ENCODE measurements at places on chromosomes 1 and 21.

GRCh38 chr1:98854137-98854536 is 150.5 kb downstream of the PLPPR5 start:
- DNase-seq: no peak

GRCh38 chr1:235473806-235474205 is 30.4 kb downstream of the B3GALNT2 start:
- no peak for DNase-seq

DNA sequence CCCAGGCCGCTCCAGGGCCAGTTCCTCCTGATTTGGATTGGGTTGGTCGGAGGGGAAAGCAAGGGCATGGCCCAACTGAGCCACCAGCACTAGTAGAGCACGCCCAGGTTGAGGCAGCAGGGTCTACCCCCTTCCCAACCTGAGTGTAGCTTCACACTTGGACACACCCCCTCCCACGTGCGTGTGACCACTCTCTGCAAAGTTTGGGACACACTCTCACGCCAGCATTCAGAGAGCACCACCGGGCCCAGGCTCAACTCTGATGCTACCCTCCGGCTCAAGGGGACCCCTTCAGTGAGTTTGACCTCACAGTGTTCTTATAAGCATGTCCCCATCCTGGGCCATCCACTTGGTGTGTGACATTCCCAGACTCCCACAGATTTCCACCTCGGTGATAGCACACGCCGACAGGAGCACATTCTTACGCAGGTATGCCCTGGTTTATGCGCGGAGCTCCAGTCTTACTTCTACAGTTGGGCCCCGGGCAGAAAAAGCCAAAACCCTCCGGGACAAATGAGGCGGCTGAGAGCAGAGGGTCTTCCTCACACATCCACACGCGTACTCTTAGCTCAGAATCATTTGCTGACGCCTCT is 3.0 kb upstream of the DMRTA2 start:
- no peak for DNase-seq

DNA sequence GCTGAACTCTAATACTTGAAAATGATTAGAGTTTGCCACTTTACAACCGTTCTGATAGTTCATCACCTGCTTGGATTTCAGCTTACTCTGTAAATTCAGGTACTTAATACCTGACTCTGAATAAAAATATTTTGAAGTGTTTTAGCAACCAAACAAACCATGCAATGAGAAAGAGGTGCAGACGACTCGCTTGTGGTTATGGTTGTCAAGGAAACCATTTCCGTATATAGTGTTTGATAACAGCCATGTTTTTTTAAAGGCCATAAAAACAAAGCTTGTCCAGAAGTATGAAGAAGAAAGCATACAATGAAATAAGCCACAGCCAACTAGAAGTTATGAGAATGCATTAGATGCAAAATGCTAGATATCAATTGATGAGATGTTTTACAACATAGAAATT is 167.2 kb upstream of the HMCN1 start:
- DNase-seq: no peak

GRCh38 chr1:238950784-238951183 is 435.6 kb upstream of the CHRM3 start:
- no peak for DNase-seq

GRCh38 chr1:90200646-90201205 is 205.8 kb downstream of the ZNF326 start:
- DNase-seq: no peak

DNA sequence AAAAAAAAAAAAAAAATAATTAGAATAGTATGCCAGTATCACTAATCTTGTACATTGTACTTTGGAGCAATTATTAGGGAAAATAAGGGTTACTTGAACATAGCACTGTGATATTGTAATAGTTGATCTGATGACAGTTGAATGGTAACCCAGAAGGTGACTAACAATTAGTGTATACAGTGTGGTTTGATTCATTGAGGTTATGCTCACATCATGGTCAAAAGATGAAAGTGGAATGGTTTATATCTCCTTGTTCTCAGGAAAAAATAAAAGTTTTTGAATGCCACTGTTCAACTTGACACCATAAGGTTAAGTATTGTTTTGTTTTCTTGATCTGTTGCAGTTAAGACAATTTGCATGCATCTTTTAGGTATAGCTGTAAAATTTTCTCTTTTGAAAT is 87.0 kb downstream of the GPR52 start:
- DNase-seq: no peak

DNA sequence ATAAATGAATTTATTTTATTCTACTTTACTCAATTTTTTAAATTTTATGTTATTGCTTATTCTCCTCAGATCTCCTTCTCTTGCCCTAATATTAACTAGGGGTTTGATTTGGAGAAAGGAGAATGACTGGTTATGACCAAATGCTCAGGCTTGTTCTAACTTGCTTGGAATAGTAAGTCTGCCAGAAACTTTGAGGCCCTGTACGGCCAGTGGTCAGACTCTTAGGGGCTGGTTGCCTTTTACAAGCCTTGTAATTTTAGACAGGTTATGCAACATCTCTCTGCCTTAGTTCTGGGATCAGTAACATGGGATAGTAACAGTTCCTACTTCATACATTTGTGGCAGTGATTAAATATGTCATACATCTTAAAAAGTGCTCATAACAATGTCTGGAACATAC is 279.5 kb downstream of the DUSP10 start:
- DNase-seq: no peak

DNA sequence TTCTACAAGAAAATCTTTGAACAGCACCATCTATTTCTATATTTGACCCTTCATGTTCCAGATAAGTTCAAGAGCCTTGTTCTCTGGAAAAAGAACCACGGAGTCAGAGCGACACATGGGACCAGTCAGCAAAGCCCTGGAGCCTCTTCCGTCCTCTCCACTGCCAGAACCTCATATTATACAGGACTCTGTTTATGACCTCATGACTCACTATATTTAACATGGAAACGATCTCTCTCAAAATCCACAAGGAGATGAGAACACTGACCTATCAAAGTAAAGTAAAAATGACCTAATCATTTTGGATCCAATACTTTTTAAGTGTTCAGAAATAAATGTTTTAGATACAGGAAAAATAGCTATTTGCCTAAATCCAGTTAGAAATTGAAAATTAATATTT is 124.6 kb upstream of the KRTAP19-8 start:
- no peak for DNase-seq

GRCh38 chr1:50724626-50725286 is 235.3 kb downstream of the FAF1 start:
- DNase-seq: no peak

- no peak for DNase-seq
These were observed 208.6 kb downstream of the LHX8 start for GRCh38 chr1:75342786-75343185.

DNA sequence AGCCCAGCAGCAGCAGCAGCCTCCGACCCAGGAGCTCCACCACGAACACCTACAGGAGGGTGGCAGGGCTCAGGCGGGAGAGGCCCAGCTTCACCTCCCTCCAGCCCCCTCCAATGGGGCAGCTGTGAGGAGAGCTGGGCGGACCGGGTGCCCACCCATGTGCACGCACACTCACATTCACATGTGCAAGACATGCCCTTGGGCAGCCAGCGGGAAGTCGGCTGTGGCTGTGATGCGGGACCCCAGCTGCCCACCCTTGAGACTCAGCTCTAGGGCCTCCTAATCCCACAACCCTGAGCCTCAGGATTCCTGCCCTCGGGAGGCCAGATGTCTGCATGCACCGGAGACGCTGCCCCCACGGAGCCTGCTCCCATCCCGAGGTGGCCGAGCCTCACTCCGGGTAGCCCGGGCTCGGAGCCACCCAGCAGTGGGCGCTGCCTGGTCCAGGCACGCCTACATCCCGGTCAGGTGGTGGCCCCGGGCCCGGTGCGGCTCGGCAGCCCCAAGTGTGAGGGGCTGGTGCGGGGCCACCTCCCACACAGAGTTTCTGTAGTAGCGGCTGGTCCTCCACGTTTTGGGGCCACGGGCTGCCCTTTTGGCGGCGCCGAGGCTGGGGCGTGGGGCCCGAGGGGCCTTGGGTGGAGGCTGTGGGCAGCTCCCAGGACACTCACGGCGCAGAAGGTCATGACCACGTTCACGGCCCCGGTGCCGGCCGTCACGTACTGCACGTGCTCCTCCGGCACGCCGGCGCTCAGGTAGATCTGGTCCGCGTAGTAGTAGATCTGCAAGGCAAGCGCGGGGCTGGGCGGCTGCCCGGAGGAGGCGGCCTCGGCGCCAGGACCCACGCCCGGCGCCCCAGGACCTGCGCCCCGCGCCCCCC is 12.9 kb upstream of the SLC2A7 start:
- DNase-seq: no peak

DNA sequence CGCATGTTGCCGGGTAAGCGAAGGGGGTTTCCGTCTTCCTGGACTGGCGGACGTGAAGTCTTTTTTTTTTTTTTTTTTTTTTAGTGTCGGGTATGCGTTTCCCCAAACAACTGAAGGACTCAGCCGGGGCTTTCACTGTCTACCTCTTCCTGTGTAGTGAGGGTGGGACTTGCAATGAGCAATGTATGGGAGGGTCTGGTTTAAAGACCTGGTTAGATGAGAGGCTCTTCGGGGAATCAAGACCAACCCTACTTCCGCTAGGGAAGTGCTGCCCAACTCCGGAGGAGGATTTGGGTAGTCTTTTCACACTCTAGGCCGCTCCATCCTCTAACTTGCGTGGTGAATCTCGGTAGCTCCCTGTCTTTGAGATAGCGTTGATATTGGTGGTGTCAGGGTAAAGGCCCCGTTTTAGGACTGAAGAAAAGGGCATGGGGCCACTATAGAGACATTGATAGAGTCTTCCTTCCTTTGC is 754 bp downstream of the PRRC2C start:
- no peak for DNase-seq

DNA sequence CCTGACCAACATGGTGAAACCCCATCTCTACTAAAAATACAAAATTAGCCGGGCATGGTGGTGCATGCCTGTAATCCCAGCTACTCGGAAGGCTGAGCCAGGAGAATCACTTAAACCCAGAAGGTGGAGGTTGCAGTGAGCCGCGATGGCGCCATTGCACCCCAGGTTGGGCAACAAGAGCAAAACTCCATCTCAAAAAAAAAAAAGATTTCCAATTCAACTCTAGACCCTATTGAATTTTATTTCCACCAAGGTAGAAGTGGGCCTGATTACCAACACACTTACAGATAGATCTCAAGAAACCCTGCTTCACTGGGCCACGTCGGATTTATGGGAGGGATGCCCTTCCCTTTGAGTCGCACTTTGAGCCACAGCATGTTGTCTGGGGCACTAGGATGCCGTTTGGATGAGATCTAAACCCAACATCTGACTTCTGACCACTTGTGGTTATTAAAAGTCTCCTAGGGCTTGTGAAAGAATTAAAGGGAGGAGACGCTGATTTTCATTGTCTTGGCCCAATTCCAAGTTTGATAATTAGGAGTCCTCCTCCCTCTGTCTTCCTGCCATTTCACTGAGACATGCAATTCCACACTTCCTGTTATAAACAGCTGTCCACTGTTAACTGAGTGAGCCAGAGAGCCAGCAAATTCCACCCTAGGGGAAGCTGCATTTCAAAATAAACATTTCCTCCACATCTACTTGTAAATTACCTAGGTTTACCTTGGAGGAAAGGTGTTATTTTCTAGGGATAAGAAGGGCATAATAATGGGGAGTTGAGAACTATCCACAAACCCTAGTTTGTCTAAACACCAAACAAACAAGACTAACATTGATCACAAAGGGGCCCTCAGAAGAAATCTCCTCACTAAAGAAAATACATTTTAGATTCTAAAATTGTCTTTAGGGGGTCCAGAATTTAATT is 5.2 kb upstream of the RERE start:
- no peak for DNase-seq

- no peak for DNase-seq
These were observed 368.0 kb downstream of the HHAT start for GRCh38 chr1:210696709-210697108.

DNA sequence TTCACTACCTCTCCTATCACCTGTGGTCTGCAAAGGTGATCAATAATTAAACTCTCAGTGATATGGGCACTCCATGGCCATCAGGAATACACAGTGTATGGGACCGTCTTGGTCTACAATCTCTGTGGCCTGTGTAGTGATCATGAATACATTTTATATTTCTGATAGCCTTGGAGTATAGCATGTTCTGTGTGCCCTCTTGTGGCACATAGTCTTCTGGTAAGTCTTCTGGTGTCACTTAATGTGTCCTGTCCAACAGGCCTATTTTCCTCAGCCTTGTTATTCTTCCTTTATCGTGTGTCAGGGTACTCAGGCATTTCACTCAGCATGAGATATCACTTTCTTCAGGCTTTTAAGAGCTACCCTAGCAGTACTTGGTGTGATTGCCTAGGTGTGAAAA is 393.6 kb downstream of the AGBL4 start:
- no peak for DNase-seq

DNA sequence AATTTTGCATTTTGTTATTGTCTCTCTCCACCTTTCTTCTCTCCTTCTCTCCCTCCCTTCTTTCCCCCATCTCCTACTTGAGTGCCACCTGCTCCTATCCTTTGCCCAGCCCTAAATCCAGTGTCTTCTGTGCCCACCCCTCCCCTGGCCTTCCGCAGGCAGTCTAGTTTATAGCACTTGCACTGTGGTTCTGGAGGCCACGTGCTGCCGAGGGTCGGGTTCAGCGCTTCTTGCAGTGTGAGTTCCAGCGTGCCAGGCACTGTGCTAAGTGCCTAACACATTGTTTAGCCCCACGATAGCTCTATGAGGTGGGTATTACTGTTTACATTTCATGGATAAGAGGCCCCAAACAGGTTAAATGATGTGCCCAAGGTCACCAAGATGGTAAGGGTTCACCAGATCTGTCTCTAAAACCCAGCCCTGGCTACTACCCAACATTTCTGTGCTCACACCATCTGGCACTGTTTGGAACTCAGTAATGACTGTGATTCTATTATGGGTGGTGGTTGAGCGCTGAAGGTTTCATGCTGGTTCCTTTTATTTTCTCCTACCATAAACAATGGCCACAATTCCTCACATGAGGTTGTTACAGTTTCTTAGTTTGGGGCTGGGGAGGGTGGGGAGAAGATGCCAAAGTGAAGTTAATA is 14.1 kb upstream of the ATP1A4 start:
- DNase-seq: no peak

DNA sequence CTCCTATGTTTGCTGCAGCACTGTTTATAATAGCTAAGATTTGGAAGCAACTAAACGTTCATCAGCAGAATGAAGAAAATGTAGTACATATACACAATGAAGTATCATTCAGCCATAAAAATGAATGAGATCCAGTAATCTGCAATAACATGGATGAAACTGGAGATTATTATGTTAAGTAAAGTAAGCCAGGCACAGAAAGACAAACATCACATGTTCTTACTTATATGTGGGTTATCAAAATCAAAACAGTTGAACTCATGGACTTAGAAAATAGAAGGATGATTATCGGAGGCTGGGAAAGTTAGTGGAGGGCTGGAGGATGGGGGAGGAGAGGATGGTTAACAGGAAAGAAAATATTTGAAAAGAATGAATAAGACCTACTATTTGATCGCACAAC is 1017.6 kb downstream of the KCNT2 start:
- DNase-seq: no peak

GRCh38 chr1:40708750-40709099 is 17.2 kb downstream of the NFYC start:
- no peak for DNase-seq

DNA sequence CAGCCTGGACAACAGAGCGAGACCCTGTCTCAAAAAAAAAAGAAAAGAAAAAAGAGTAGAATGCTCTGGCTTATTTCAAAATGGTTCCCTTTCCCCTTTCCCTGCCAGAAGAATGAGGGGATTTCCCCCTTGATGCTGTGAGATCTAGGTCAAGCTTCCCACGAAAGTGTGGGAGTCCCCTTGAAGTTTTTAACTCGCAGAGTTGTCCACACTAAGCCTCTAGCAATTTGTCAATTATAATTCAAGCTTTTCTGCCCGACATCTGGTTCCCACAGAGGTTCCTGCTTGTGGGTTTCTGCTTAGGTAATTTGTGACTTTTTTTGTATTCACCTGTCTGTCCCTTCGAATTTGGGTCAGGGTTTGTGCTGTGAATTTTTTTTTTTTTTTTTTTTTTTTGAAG is 62.8 kb downstream of the ZFYVE9 start:
- DNase-seq: no peak
